ENCODE measurements at places on chromosomes 1 and 21. TPM values are rescaled to one million over a fixed set of nuclear protein-coding genes. Genes with fewer than 3 reads are reported as not detected.

Gene EXTL1
- not detected for total RNA-seq

Gene FOXD3
- total RNA-seq, result not detected

Gene PRELP
- total RNA-seq, result 0.07 TPM

Gene ZBTB8B
- total RNA-seq, result not detected

DNA sequence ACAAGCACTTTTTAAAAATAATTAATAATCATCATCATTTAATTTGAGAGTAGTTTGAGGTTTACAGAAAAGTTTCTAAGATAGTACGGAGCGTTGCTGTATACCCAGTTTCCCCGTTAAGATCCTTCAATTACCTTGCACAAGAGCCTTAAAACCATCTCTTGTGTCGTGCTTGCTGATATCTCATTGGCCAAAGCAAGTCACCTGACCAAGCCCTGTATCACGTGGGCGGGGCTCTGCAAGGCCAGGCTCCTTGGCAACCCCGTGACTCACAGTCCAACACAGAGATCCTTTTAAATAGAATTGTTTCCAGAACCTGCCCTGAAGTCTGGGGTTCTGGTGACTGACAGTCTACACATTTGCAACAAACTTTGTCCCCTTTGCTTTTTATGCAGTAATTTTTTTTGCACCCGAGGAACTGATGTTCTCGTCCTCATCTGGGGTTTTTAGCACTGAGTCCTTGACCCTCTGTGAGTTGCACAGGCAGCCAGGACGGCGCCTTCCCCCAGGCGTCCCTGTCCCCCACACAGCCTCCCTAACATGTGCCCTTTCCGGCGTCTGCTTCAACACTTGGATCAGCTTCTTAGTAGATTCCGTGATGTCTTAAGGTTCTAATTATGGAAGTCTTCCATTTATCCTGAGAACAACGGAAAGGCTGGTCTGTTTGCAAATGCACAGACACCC, 183.3 kb upstream of the TMEM51 start:
- no peak for DNase-seq

- DNase-seq, result no peak
Observed at GRCh38 chr1:58648842-58649241, 51.0 kb downstream of the MYSM1 start.

DNA sequence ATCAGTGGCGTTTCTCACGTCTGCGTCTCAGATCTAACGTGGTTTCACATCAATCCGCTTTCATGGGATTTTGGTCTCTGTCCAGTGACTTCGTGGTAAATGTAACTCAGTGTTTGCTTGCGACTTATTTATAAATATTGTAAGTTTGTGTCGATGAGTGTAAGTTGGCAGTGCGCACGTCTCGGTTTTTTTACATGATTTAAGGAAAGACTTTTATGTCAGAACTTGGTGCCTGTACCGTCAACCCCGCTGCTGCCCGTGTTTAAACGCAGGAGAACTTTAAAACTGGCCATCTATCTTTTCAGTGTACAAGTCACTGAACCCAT, 1.5 kb downstream of the B3GALT6 start:
- DNase-seq, result no peak

GRCh38 chr21:42199868-42200463, 19.0 kb upstream of the ABCG1 start:
- DNase-seq, result no peak

- no peak for DNase-seq
Observed at GRCh38 chr1:183879494-183879893, 74.6 kb downstream of the RGL1 start.

GRCh38 chr1:10960411-10961299, 51.8 kb upstream of the TARDBP start:
- no peak for DNase-seq

DNA sequence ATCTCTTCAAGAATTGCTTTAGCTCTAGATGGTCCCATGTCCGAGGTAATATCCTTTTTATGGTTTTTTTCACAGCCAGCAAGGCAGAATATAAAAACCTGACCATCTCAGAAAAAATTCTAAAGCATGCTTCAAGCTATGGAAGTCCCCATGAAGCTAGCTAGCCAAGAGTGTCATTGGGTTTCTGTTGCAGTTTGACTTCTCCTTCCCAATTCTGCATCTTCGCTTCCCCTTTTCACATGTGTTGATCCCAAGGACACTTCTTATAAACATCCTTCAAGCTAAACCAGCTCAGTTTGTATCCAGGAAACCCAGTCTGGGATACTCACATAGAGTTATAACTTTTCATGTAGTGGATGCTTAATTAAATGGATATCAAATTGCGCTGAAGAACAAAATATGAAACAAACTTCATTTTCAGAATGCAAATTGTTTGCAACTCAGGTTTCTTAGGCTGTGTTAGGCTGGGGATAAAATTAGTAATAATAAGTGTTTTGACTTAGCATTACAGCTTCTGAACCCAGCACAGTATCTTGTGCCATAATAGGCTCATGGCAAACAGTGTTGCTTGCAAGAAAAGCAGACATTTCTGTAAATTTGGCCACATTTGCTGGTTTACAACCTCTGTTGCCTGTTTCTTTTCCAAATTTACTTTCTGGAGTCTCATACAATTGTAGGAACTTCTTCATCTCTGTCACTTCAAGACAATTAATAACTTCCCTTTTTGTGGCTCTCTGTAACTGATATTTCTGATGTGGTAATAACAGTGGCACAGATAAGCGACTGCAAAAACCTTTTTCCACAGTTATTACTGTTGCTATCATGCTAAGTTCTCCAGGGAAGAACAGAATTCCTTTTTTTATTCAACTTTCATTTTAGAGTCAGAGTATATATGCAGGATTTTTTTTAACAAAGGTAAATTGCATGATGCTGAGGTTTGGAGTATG, 53.2 kb downstream of the NCAM2 start:
- DNase-seq, result no peak

GRCh38 chr1:114892194-114892918, 37.7 kb downstream of the SYCP1 start:
- no peak for DNase-seq

DNA sequence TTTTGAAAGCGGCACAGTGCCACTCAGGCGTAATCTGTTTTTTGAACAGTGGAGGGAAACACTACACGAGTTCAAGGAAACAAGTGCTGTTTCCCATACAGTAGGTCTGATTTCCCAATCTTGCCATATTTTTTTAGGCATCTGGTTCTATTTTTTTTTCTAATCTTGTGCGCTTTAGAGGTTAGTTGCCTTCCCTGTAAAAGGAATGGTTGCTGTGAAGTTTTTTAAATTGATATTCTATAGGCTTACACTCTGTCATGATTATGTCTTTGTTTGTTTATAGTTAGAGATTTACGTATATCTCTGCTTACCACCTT, 1.2 kb downstream of the NASP start:
- DNase-seq, result no peak

DNA sequence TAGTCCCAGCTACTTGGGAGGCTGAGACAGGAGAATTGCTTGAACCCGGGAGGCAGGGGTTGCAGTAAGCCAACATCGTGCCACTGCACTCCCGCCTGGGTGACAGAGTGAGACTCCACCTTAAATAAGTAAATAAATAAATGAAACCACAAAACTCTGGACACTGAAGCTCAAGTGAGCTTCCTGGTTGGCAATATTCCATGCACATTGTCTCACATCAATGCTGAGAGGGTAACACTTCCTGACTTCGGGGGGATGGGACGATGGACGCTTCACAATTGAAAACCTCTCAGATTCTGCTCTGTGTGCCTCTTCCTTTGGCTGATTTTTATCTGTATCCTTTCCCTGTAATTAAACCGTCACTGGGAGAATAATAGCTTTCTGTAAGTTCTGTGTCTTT, 70.0 kb upstream of the ZNF644 start:
- no peak for DNase-seq

DNA sequence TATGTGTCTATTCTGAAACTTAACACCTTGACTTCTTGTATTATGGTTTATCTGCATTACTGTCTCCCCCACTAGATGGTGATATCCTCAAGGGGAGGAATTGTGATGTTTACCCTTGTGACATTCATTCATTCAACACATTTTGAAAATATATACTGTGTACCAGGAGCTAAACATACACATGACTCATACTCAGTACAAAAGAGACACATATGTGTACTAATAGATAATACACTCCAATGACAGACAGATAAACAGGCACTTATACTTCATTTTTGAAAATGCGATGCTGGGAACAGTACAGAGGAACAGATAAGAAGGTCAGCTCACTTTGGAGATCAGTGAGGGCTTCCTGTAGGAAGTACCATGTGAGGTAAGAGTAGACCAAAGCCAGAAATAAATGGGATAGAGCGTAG, 8.9 kb upstream of the RAB3GAP2 start:
- DNase-seq, result no peak
